Activated CD4-positive, alpha-beta T cell treated with anti-CD3 and anti-CD28 coated beads for 24 hours (primary cell): ENCODE measurements at places on chromosomes 3 and 15.

- no peak for DNase-seq
These were observed 18.1 kb upstream of the LEKR1 start for GRCh38 chr3:156808025-156808424.

DNA sequence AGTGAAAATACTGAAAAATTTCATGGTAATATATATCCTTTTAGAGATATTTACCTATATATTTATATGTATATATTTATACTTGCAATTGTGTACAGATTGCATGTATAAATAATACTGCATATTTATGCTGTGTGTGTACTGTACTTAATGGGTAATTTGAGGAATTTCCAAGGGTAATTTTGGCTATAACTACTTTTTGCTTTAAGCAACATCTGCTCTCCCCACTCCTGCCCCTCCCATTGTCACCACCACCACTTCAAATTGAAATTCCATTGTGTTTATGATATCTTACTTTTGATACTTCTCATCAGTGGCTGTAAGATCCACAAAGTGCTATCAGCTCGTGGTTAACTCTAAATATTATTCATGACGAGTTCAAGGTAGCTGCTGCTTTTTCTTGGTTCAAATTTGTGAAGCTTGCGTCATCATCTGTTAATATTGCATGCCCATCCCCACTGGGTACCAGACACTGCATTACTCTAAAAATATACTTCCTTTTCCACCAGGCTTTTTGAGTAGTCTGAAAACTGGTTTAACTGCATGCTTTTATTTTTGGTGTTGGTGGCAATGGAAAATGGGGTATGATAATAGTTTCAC, 91.7 kb upstream of the MITF start:
- DNase-seq, result no peak

DNA sequence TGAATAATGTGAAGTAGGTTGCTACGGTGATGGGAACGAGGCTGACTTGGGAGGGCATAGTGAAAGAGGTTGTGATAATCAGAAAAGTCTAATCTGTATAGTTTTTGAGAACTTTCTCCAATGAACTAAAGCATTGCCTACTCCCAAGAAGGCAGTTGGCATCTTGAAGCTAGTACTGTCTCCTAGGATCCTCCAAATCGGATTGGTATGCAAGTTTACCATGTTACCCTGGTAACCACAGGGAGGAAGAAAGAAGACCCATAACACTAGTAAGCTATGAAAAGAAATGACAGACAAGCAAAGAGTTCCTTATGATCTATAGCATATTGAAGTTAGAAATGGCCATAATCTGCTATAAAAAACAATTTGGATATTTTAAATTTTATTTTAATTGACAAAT, 127.2 kb upstream of the SYNPR start:
- no peak for DNase-seq

DNA sequence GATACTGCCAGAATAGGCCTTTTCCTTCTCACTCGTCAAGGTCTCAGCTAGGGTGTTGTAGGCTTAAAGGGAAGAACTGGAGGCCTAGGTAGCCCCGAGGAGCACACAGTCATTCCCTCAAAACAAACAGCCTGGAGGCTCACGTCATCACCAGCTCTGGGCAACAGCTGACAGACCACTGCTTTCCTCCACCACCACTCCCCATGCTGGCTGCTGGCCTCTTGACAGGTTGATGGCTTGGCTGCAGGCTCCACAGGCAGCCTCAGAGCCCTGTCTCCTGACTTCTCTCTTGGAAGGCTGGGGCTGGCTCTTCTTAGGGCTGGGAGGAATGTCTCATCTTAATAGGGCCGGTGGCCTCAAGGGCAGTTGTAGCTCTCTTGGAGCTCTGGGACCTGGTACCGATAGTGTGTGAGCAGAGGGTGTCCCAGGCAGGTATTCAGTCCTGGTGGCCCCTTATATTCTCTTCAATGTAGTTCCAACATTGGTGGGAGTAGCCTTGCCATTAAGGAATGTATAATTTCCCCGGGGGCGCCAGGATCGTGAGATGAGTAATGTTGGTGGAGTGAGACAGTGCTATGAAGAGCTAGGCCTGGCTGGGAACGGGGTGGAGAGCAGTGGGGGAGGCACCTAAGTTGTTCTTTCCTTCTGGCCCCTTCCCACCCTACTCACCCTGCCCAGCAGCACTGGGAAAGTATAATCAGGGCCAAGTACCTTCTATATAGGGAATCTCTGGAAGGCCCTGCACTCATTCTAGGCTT, 6.1 kb upstream of the AP2M1 start:
- DNase-seq, result no peak

GRCh38 chr3:170196833-170197232, 15.3 kb upstream of the PHC3 start:
- DNase-seq, result no peak

DNA sequence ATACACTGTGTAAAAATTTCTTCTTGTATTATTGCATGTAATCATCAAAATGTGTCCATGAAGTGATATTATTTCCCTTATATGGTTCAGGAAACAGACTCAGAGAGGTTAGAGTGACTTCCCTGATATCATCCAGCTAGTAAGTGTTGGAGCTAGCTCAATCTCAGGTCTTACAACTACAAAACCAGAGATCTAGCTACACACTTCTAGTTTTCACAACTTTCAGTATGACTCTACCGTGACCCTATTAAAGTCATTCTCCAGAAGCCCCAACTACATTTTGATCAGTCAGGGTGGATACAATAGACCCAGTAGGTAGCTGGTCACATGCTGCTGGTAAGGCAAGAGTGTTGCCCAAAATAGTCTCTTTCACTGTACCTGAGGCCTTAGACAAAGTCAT, 165.3 kb downstream of the GOLIM4 start:
- no peak for DNase-seq

- no peak for DNase-seq
These were observed 257.7 kb upstream of the THBS1 start for GRCh38 chr15:39323157-39323556.

GRCh38 chr3:25432176-25432720, 4.2 kb downstream of the RARB start:
- DNase-seq, result no peak

GRCh38 chr3:71099997-71100719, 483.4 kb downstream of the FOXP1 start:
- DNase-seq, result no peak

- no peak for DNase-seq
These were observed 4.8 kb upstream of the FBXW12 start for GRCh38 chr3:48367201-48367600.

- no peak for DNase-seq
These were observed 274.9 kb upstream of the SEMA6D start for GRCh38 chr15:47442371-47442770.

GRCh38 chr15:51349156-51349844, 7.8 kb downstream of the GLDN start:
- no peak for DNase-seq

GRCh38 chr3:4849739-4850138, 129.5 kb upstream of the BHLHE40 start:
- no peak for DNase-seq

- DNase-seq, result no peak
These were observed 9.2 kb upstream of the GRIP2 start for GRCh38 chr3:14549256-14549919.

DNA sequence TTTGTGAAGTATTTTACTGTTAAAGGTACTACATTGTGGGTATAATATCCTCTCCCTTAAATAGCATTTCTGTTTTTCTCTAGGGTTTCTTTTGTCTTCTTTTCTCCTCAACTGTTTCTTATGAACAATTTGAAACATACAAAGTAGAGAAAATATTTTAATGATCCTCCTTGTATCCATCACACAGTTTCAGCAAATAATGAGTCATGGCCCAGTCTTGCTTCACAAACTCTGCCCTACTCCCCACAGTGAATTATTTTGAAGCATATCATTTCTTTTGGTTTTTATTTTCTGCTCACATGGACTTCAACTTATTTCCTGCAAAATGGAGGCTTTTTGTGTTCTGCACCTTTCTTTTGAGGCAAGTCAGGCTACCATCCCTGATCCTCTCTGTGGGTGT, 6.1 kb upstream of the SCAANT1 start:
- no peak for DNase-seq

GRCh38 chr15:67944010-67944641, 104.3 kb upstream of the RNU6-1 start:
- DNase-seq, result no peak

GRCh38 chr3:197936819-197937384, 13.1 kb upstream of the RPL35A start:
- DNase-seq, result no peak

GRCh38 chr3:130687327-130687726, 59.3 kb downstream of the PIK3R4 start:
- no peak for DNase-seq

DNA sequence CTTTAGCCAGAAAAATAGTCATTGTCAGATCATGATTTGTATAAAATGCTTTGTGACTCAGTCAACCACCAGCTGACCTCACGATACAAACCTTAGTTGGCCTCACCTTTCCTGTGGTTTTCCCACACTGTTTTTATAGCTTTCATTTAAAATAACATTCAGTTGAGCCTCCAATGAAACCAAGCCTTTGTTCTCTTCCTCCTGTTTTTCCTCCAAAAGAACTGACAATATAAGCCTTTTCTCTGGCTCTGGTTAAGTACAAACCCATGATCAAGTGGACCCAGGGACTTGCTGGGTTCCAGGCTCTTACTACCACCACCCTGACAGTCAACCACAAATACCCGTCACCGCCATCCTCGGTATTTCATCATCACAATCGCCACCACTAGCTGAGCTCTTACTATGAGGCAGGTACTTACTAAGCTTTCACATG, 81.7 kb downstream of the TAMM41 start:
- no peak for DNase-seq

GRCh38 chr15:27418726-27419125, 447.7 kb downstream of the GABRG3 start:
- DNase-seq, result no peak

DNA sequence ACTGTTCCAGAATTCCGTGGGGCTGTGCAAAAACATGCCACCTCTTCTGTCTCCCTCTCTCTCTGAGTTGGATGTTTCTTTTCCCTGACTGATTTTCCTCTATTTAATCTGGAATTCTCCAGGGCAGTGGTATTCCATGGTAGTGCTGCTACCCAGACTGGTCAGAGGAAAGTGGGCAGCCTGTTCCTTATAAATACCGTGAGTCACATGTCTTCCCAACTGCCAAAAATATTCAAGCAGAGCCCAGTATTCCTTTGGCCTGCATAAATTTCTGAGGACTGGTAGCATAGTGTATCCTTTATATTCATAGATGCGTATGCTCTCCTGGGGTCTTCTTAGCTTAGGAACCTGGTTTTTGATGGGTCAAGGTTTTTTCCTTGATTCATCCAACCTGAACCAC, 40.9 kb downstream of the CEMIP start:
- DNase-seq, result no peak

DNA sequence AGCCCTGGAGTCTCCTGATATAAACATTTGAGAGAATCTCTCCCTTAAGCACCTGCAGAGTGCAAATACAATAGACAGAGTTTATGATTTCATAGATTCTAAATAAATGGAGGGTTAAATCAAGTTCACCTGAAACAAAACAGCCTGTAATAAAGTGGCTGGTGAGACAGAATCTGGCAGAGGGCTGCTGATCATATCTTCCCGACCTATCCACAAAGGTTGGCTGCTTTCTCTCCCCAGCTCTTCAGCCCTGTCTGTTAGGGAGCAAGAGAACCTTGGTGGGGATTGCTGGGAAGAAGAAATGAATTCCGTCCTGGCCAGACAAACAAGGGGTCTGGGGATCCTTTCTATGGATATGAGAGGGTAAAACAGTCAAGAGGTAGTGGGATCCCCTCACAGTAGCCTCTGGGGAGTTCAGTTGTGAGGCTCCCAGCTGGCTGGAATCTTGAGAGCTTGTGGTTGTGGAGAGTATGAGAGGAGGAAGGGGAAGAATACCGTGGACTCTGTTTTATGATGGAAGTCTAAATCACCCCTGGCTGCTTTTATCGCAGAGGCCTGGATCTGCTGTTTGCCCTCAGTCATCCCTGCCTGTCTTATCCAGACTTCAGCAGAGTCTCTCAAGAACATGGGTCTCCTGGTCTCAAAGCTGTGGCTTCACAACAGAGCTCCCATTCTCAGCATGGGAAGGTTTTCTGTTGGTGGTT, 451.3 kb downstream of the NTRK3 start:
- no peak for DNase-seq

GRCh38 chr3:188759336-188760005, 412.3 kb upstream of the TPRG1 start:
- no peak for DNase-seq

- DNase-seq, result no peak
These were observed 17.1 kb downstream of the SLC9A9 start for GRCh38 chr3:143831208-143831607.

DNA sequence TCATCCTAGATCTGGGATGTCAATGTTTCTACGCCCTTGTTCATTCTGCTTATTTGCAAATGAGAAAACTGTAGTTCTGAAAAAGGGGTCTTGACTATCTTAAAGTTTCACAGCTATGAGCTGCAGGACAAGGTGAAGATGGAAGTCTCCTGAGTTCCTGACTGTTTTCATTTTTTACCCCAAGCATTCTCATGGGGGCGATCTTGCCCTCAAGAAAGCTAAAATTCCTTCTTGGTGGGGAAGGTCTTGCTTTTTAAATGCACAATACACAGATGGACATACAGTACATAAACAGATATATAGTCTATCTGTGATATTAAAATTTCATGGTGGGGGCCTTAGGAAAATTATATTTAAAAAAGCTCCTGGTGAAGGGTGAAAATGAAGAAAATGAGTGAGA, 32.4 kb downstream of the MASP1 start:
- no peak for DNase-seq

GRCh38 chr15:60871152-60871551, 357.9 kb downstream of the RORA start:
- DNase-seq, result no peak

DNA sequence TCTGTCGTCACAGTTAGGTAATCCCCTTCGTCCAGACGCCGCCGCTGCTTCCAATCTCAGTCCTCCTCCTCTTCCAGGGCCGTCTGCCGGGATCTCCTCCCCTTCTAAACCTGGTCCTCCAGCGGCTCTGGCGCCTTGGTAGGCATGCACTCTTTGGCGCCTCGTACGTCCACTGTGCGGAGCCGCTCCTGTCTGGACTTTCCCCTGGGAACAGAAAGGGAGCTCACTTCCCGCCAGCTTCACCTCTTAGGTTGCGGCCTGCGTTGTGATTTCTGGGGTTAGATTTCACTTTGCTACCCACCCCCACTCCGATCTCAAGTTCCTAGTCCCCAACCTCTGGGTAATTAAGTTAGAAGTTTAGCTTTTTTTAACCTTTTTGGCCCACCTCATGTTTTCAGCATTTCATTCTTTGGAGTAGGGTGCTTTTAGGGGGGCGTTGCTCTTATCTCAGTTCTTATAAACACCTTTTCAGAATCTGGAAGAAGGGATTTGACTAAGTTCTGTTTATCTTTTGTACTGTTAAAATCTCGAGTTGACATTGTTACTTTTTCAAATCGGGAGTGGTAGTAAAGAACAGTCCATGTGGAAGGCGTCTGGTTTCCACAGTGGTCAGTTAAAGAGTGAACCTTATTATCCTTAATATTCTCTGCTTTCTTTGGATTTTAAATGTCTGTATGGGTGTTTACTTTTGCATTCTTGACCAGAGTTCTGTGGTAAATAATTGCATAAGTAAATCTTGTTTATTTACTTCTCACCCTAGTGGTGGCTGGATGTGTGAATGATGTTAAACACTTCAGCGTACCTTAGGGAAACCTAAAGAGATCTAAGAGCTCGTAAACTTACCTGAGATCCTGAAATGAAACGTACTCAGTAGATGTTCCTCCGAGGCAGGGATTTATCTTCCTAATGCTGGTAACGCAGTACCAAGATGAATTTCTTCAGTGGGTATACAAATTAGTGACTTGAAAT, 611 bp downstream of the CTDSPL2 start:
- no peak for DNase-seq
